Anterior cingulate cortex (tissue), 58 donors: ENCODE measurements at places on chromosomes 5 and 9.

GRCh38 chr9:136732444-136733178 lies 10.1 kb downstream of the LCN10 start:
- no peak for DNase-seq

DNA sequence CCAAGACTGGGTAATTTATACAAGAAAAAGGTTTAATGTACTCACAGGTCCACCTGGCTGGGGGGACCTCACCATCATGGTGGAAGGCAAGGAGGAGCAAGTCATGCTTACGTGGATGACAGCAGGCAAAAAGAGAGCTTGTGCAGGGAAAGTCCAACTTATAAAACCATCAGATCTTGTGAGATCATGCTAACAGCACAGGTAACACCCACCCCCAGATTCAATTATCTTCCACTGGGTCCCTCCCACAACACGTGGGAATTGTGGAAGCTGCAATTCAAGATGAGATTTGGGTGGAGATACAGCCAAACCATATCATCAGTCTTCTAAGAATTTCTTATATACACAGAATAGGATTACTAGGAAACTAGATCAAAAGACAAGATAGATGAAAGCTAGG lies 555.6 kb downstream of the PRR16 start:
- DNase-seq: no peak

- no peak for DNase-seq
Observed at GRCh38 chr9:656926-657568, 184.4 kb upstream of the DMRT1 start.

GRCh38 chr5:2658447-2658846 lies 93.0 kb downstream of the IRX2 start:
- no peak for DNase-seq
